ENCODE measurements at places on chromosomes 11 and 22.
A peak's percentile ranks its signal among the peaks of the same experiment; 100 is the strongest.

GRCh38 chr22:41799486-41800347, 762 bp upstream of the CCDC134 start:
- DNase-seq: peak; percentile 59

DNA sequence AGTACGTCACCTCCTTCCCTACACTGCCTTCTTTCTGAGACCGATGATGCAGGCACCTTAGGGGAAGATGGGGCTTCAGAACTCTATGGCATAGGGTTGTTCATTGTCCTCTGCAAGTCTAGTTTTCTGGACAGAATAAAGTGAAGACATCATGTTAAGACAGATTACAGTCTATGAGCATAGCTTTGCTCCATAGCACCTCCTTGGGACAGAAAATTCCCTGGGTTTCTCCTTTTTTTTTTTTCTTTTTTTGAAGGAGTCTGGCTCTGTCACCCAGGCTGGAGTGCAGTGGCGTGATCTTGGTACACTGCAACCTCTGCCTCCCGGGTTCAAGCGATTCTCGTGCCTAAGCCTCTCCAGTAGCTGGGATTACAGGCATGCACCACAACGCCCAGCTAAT, 119.8 kb upstream of the CADM1 start:
- peak; percentile 15 for DNase-seq

- no peak for DNase-seq
Observed at GRCh38 chr11:26837154-26837553, 115.3 kb upstream of the SLC5A12 start.

DNA sequence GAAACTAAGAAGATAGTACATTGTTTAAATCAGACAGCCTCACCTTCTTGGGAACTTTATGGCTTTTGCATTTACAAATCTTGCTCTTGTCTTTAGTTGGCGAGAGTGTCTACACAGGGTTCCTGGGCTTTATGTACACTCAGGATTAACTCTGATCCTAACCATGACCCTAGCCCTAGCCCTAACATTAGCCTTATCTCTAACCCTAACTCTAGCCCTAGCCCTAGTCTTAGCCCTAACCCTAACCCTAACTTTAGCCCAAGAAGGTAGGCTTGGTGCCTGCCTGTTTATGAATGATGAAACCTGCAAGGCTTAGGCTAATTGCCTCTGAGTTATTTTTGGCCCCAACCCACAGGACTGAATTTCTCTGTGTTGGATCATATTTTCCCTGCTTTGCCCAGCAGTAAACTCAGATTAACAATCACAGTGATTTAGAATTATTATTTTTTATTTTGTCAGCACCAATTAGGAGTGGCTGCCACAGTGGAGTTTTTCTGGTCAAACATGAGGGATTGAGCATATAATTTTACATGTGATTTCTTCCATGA, 44.1 kb upstream of the OR9Q1 start:
- DNase-seq: no peak

- no peak for DNase-seq
Observed at GRCh38 chr22:34303656-34304055, 383.4 kb upstream of the LARGE1 start.

DNA sequence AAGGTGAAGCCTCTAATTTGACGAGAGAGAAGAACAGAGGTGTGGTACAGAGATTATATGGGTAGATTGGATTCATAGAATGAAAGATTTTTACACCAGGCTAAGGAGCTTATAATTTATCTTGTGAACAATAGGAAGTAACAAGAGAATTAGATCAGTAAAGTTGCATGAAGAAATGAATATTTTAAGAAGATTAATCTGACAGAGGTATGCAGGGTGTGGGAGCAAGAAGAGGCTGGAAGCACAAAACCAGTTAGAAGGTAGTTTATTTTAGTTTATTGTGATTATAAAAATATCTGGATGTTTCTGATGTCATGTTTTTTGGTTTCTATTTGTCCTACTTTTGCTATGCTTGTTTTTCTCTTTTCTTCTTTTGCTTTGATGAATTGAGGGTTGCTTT, 15.7 kb downstream of the SLC5A12 start:
- no peak for DNase-seq

DNA sequence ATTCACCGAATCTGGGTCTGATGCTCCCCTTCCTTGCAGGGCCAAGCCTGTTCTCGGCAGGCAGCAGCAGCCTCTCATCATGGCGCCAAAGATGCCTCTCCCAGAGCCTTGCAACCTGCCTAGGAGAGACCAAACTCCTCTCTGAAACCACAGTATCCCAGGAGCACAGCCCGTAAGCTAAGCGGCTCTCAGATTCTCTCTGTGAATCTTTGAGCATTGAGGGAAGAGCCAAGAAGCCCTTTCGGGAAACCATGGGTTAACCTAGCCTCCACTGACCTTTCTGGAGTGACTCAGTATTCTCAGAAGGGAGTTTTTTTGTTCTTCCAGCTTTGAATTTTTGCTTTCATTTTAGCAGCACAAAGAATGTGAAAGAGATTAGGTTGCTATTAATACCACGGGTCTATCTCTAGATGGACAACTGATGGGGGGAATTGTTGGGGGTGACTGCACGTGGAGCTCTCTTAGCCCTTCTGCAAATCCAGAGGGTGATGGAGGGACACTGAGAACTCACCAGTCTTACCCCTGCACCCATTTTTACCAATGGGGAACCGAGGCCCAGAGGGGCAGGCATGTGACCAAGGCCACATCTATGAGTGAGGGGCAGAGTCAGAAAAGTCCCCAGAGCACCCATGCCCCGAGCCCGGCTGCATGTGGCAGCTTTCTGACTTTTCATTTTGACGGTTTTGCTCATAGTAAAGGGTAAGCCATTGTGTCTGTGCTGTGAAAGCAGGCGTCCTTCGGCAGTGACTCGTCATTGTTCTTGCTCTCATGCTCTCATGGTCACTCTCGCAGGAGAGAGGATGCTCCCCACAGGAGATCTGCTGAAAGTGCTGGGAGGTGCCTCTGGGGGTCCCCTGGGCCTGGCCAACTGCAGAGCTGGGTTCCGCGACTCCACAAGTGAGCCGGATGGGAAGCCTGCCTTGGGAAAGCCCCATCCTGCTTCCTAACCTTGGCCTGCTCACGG, 36.0 kb downstream of the IRAG1 start:
- DNase-seq: no peak

- DNase-seq: no peak
Observed at GRCh38 chr11:14107050-14107430, 144.5 kb downstream of the SPON1 start.

GRCh38 chr22:43279867-43280522, 63.2 kb downstream of the SCUBE1 start:
- no peak for DNase-seq

- peak; percentile 69 for DNase-seq
Observed at GRCh38 chr11:62909107-62909894, 11.9 kb downstream of the CHRM1 start.

DNA sequence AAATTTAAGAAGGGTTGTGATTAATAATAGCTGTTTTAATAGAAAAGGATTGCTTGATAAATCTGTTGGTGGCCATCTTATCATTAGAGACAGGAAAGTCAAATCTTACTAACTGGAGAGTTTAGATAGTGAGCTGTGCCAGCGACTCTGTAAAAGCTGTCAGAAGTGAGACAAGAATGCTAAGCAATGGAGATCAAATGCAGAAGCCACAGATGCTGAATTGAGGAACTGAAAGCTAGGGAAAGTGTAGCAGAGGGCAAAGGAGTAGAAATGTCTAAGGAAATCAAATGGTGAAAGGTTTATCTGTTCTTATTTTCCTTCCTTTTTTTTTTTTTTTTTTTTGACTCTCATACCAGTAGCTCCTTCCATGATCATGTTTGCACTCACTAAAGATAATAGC, 13.7 kb downstream of the MS4A13 start:
- DNase-seq: no peak

- no peak for DNase-seq
Observed at GRCh38 chr11:68542617-68543016, 82.1 kb downstream of the PPP6R3 start.

DNA sequence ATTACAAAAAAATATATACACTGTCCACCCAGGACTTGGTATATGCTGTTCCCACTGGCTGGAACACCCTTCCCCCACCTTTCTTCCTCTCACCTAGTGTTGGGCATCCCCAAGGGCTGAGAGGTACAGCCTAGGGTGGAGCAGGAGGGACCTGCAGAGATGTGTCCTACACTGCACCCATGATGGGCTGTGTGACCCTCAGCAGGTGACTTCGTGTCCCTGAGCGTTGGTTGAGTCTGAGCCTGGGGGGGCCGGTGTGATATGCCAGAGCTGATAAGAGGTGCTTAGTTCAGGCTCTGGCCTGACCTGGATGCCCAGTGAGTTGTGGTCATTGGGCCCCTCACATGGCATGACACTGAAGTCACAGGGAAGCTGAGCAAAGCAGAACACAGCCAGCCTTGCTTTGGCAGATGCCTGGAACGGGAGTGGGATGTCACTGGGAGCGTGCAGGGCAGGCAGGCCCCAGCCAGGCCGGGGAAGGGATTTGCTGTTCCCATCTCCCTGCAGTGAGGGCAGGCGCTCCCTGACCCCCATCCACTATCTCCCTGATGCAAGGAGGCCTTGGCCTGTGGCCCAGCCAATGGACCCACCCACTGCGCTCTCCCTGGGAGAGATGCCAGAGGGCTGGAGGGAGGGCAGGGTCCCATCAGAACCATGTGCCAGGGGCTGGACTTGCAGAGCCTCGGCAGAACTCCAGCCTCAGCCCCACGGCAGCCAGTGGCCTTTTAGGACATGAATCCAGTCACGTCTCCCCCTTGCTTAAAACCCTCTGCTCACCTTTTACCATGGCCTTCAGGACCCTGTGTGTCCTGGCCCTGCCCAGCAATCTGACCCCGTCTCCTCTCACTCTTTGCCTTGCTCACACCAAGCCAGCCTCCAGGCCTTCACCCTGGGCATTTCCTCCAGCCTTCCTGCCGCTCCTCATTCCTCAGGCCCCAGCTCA, 138.9 kb downstream of the MN1 start:
- DNase-seq: no peak

- no peak for DNase-seq
Observed at GRCh38 chr11:83302151-83302550, 16.0 kb upstream of the CCDC90B start.

DNA sequence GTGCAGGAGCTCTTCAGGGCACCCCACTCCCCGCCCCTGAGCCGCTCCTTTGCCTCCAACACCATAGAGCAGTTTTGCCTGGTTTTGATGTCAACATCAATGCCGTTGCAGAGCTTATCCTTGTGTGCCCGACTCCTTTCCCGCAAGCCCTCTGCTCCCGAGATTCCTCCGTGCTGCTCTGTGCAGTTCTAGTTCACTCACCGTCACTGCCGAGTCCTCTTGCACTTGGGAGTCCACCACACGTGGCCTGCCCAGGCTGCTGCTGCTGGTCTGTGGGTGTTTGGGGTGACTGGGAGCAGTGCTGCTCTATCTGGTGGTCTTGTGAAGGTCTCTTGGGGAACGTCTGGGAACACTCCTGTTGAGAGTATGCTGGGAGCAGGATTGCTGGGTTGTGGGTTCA, 63.8 kb upstream of the ANO1 start:
- DNase-seq: no peak

DNA sequence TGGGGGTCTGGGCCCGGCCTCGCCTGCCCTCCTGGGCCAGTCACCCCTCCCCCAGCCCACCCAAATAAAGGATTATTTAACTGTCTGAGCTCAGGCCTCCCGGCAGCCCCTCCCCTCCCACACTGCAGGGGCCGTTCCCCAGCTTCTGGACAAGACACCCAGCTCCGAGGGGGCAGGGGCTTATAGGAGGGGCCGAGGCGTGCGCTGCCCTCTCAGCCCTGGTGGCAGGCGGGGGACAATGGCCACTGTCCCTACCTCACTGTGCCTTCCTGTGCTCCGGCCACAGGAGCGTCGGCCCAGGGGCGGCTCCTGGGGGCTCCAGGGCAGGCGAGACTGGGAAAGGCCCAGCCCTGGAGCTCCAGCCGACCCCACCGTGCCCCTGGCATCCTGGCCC, 2.2 kb upstream of the SELENOO start:
- no peak for DNase-seq
